Large intestine (tissue), 12 donors: ENCODE measurements at places on chromosomes 12 and 14. TPM values are rescaled to one million over a fixed set of nuclear protein-coding genes. Genes with fewer than 3 reads are reported as not detected.

DNA sequence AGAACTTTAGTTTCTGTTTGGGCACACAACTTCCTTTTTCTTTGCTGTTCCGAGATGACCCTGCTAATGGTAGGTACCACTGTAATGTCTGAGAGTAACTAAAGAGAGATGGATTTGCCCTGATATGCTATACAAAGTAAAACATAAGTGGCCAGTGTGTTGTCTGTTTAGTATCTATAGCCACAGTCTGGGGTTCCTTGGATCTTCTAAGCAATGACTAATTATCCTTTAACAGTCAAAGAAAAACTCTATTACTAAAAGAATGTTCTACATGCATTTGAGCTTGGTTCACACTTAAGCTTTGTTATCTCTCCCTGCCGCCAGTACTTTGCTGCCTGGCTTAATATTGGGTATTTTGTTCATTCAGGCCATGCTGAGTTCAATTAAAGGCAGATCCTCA is 1051.9 kb upstream of the FLRT2 start:
- H3K27me3 ChIP-seq: no peaks in the 10 kb centered on the region
- no peaks in the 10 kb centered on the region for H3K36me3 ChIP-seq
- H3K4me3 ChIP-seq: no peak overlapping the region
- no peak for DNase-seq
- no peaks in the 10 kb centered on the region for H3K4me1 ChIP-seq
- H3K27ac ChIP-seq: no peak overlapping the region

DNA sequence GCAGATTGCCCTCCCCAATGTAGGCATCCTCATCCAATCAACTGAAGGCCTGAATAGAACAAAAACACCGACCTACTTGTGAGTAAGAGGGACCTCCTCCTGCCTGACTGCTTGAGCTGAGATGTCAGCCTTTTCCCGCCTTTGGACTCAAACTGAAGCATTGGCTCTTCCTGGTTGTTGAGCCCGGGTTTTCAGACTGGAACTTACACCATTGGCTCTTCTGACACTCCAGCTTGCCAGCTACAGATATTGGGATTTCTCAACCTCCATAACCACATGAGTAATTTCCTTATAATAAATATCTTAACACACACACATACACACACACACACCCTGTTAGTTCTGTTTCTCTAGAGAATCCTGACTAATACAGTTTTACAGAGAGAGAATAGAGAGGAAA is 173.4 kb upstream of the NTF3 start:
- no peak overlapping the region for H3K27ac ChIP-seq
- peaks cover 19% of the 10 kb centered on the region for H3K4me1 ChIP-seq
- no peak overlapping the region for H3K4me3 ChIP-seq
- no peak for DNase-seq
- H3K36me3 ChIP-seq: no peaks in the 10 kb centered on the region

- H3K4me3 ChIP-seq: no peak overlapping the region
- no peaks in the 10 kb centered on the region for H3K4me1 ChIP-seq
- H3K27ac ChIP-seq: no peak overlapping the region
- no peaks in the 10 kb centered on the region for H3K36me3 ChIP-seq
- no peak for DNase-seq
These were observed 37.0 kb upstream of the TMX1 start for GRCh38 chr14:51202914-51203665.

DNA sequence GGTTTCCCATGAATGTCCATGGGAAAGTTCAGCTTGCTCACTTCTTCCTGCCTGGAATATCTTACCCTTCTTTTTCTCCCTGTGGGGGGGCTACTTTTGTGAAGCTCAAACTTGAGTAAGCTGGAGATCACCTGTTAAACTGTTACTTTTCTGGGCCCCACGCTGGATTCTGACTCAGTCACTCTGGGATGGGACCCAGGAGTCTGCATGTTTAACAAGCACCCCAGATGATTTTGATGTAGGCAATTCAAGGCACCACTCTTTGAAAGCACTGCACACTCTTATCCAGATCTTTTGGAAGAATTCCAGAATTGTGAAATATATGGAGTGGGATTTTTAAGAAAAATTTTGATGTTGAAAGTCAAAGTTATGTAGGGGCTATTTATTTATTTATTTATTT is 46.3 kb upstream of the IGF1 start:
- no peak overlapping the region for H3K27ac ChIP-seq
- DNase-seq: no peak
- H3K27me3 ChIP-seq: no peaks in the 10 kb centered on the region
- H3K36me3 ChIP-seq: no peaks in the 10 kb centered on the region
- H3K4me3 ChIP-seq: no peak overlapping the region

GRCh38 chr14:92439537-92440344 is 73.8 kb upstream of the RIN3 start:
- no peak overlapping the region for H3K4me3 ChIP-seq
- no peaks in the 10 kb centered on the region for H3K4me1 ChIP-seq
- no peak overlapping the region for H3K27ac ChIP-seq
- H3K36me3 ChIP-seq: no peaks in the 10 kb centered on the region

- no peak overlapping the region for H3K27ac ChIP-seq
- H3K4me3 ChIP-seq: no peak overlapping the region
- peaks cover 37% of the 10 kb centered on the region for H3K27me3 ChIP-seq
- DNase-seq: peak; percentile 33
These were observed 2.5 kb downstream of the SCN8A start for GRCh38 chr12:51593539-51593938.

DNA sequence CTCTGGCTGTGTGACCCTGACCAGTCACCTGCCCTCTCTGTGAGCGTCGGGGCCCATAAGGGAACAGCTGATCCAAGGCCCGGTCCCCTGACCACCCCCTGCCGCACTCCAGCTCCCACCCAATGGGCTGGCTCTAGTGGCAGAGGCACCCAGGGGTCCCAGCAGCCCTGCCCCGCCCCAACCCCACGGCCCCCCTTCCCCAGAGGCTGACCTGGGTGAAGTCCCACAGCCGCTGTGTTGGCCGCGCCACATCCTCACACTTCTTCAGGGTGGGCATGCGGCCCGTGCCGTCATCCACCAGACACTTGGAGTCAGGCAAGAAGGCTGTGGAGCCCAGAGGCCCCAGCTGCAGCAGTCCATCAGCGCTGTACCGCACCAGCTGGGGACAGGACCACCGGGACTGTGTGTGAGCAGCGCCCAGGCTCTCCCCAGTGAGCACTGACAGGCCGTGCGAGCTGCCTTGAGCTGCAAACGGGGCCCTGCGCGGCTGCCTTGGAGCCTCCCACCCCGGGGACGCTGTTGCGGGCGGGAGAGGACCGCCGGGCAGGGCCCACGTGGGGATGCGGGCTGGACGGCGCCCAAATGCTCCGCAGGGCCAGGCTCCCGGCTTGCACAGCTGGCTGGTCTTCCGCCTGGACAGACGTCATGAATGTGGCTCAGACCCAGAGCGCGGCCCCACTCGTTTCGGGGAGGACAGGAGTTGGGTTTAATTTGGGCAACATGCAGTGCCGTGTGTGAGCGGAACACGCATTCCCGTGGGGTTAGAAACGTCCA is 53.5 kb downstream of the NOC4L start:
- no peaks in the 10 kb centered on the region for H3K36me3 ChIP-seq
- H3K4me3 ChIP-seq: no peak overlapping the region
- H3K27ac ChIP-seq: no peak overlapping the region
- H3K4me1 ChIP-seq: no peaks in the 10 kb centered on the region

DNA sequence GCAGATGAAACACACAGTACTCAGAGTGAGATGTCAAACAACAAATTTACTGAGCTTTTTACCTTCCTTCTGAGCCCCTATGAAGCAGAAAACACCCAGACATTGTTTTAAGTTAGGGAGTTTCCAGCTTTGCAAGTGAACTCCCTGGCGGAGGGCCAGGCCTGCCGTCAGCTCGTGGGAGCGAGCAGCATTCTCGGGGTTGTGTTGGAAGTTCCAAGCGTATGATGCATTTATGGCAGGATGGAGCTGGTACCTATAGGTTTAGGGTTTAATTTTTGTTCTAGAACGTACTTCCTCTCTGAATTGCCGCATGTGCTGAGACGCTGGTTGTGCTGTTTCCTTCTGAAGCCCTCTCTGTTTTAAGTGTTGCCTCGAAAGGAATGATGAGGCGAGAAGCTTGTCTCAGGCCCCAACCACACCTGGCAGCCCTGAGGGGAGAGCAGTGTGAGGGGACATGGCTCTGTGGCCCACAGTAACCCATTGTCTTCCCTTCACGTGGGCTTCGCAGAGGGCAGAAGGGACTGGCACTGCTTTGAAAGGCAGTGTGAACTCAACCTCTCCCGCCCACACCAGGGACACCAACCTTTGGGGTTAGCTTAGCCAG is 76.6 kb downstream of the SSPN start:
- no peaks in the 10 kb centered on the region for H3K27me3 ChIP-seq
- H3K4me1 ChIP-seq: peaks cover 49% of the 10 kb centered on the region
- H3K36me3 ChIP-seq: no peaks in the 10 kb centered on the region
- H3K4me3 ChIP-seq: no peak overlapping the region

DNA sequence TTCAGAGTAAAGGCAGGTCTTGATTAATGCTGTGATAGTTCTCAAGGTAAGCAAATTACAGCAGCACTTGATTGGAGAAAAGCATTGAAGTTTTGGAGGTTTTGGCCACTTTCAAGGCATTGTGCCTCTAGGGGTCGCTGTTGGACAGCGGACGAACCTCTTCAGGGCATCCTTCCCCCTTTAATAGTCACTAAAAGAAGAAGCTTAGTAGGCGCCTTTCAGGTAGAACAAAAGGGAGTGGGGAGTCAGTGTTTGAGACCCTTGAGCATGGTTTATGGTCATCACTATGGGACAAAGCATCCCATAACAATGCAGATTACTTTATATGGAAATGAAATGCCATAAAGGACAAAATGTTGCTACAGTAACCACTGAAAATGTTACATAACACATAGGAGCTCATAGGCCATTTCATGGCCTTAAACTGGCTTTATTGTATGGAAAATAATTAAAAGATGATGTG is 199.5 kb upstream of the DCN start:
- H3K27me3 ChIP-seq: no peaks in the 10 kb centered on the region
- H3K4me1 ChIP-seq: no peaks in the 10 kb centered on the region
- DNase-seq: peak; percentile 79
- H3K4me3 ChIP-seq: peak overlapping the region; percentile 49

DNA sequence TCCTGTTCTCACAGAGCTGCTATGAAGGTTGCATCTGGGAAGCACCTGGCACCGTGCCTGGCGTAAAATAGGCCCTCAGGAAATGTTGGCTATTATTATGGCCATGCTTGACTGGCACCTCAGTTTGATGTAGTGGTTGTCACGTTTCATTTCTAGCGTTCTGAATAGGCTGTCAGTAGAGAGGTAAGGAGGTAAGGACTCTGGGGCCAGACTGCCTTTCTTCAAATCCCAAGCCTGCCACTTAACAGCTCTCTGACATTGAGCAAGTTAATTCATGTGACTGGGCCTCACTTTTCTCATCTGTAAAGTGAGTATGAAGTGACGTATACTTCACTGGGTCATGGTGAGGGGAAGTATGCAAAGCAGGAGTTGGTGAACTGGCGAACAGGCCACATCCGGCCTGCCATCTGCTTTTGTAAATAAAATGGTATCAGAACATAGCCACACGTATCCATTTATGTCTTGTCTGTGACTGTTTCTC is 196.2 kb downstream of the CACNA1C start:
- DNase-seq: no peak
- H3K36me3 ChIP-seq: no peaks in the 10 kb centered on the region
- H3K27ac ChIP-seq: peak overlapping the region; percentile 26
- peaks cover 2% of the 10 kb centered on the region for H3K27me3 ChIP-seq
- no peak overlapping the region for H3K4me3 ChIP-seq

DNA sequence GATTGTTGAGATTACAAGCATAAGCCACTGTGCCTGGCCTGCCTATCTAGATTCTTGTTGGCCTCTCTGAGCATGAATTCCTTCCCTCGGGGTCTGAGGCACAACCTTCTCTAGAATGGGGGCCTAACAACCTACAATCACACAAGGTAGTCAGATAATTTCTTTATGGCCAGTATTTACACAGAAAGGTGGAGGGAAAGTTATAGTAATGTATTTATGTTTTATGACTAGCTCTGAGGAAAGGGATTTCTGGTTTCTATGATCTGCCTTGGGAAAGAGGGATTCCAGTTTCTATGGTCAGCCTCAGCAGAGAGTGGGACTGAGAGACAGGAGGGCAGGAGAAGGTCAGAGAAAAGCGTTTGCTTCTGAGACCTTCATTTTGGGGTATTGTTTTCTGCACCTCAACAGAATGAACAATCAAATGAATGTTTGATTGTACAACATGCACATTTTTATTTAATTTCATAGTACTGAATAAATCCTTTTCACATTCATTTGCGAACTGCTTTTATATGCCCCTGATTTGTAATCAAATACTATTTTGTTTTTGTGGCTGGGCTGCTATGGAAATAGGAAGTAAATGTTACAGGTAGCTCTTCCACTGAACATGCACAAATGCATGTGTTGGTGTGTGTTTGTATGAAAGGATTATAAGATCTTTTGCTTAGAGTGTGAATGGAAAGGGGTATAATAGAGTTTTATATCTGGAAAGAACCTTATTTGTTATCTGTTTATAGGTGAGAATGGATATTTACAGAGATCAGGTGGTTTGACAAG is 499.7 kb upstream of the RGS6 start:
- H3K36me3 ChIP-seq: no peaks in the 10 kb centered on the region
- no peak overlapping the region for H3K4me3 ChIP-seq
- H3K27me3 ChIP-seq: no peaks in the 10 kb centered on the region
- no peaks in the 10 kb centered on the region for H3K4me1 ChIP-seq

DNA sequence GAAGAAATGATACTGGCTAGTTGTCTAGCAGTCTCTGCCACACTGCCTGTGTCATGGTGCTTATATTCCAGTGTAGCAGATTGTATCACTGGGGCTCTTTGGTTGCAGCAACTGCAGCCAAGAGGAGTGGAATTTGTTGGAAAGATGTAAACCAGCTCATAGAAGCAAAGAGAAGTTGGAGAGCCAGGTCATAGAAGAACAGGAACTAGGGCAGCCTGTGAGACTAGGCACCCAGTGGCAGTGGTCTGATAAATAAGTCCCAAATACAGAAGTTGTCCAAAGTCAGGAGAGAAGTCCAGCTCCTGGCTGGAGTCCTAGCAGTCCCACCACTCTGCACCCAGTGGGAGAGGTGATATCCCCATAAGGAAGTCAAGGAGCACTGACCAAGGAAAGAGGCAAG is 172.5 kb upstream of the ARID2 start:
- no peak for DNase-seq
- H3K36me3 ChIP-seq: no peaks in the 10 kb centered on the region
- no peak overlapping the region for H3K27ac ChIP-seq
- no peak overlapping the region for H3K4me3 ChIP-seq

- no peaks in the 10 kb centered on the region for H3K36me3 ChIP-seq
- DNase-seq: peak; percentile 30
- no peaks in the 10 kb centered on the region for H3K27me3 ChIP-seq
- no peak overlapping the region for H3K27ac ChIP-seq
These were observed 169.1 kb upstream of the TBX3 start for GRCh38 chr12:114852976-114853529.

GRCh38 chr12:66590275-66590985 is 88.4 kb downstream of the GRIP1 start:
- no peaks in the 10 kb centered on the region for H3K27me3 ChIP-seq
- H3K27ac ChIP-seq: no peak overlapping the region
- H3K4me3 ChIP-seq: no peak overlapping the region
- DNase-seq: no peak

- H3K36me3 ChIP-seq: no peaks in the 10 kb centered on the region
- H3K27ac ChIP-seq: no peak overlapping the region
- H3K4me3 ChIP-seq: no peak overlapping the region
- no peaks in the 10 kb centered on the region for H3K4me1 ChIP-seq
These were observed 79.2 kb downstream of the MDGA2 start for GRCh38 chr14:47596232-47596631.

Gene KRT72
- polyA plus RNA-seq: 2.0 TPM

Gene GARIN6
- polyA plus RNA-seq: not detected

Gene SYT1
- 12.6 TPM for polyA plus RNA-seq

Gene CRIP1
- 136 TPM for polyA plus RNA-seq

Gene PPP1R36
- 2.6 TPM for polyA plus RNA-seq

Gene ACADS
- 50.2 TPM for polyA plus RNA-seq

Gene ADAMTS20
- 0.49 TPM for polyA plus RNA-seq
